Retina (tissue), 1 donor: ENCODE measurements at places on chromosomes 2 and 18.
A peak's percentile ranks its signal among the peaks of the same experiment; 100 is the strongest.

- peak; percentile 24 for DNase-seq
Measured at GRCh38 chr2:135913727-135914365, 37.6 kb upstream of the MCM6 start.

DNA sequence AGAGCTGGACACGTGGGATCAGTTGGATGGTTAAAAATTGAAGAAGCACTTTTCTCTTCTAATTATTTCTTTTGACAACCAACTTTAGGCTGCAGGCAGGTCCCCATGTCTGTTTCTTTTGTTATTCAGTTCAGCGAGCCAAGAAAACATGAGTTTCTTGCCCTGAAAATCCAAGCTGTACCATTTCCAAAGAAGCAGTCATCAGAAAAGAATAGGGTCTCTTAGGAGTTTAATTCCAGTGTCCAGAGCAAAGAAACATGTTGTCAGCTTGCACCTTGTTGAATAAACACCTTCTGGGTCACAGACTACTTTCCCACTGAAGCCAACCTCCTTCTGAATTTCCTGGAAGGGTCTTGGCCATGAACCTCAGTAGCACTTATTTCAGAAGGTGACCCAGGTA lies 170.5 kb upstream of the COPS8 start:
- DNase-seq, result no peak

DNA sequence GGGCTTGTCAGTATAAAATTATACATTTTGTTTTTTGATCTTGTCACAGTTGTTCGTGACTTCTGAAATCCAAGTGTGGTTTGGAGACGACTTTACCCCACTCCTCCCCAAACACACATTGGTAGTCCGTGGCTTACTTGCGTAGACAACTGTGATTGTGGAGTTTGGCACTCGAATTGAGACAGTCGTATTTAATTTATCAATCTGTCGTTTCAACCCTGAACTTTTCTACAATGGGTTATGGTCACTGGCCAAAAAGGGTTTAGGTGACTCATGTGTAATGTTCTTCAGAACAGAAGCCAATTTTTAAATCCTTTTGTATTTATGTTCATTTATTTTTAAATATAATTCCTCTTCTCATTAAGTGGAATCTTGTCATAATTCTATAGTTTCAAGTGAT lies 129.9 kb downstream of the SPTBN1 start:
- no peak for DNase-seq

GRCh38 chr2:62559582-62559981 lies 53.6 kb upstream of the TMEM17 start:
- DNase-seq, result no peak

- no peak for DNase-seq
Measured at GRCh38 chr2:230413479-230413878, 2.5 kb upstream of the SP100 start.

- no peak for DNase-seq
Measured at GRCh38 chr18:77140439-77141109, 8.0 kb upstream of the MBP start.

- peak; percentile 58 for DNase-seq
Measured at GRCh38 chr2:221571025-221571550, 1.0 kb downstream of the EPHA4 start.

- no peak for DNase-seq
Measured at GRCh38 chr2:150256736-150257135, 230.7 kb downstream of the RND3 start.

DNA sequence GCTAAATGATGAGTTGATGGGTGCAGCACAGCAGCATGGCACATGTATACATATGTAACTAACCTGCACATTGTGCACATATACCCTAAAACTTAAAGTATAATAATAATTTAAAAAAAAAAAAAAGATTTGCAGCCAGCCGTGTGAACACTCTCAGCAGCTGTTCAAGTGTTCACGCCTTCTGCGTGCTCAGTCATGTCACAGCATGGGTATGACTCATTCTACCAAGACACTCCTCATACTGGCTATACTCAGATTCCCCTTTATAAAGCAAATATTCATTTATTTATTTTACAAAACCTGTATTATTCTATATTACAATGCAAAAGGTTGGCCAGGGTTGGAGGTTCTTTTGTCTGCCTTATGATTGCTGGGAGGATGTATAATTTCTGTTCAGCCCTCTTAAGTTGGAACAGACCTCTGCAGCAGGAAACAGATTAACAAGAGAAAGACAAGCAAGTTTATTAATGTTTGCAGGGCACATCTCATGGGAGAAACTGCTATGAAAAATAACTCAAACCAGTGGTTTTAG lies 1230.6 kb upstream of the CHAC2 start:
- no peak for DNase-seq
